CD4-positive, alpha-beta T cell treated with Interleukin-12 subunit alpha and Interleukin-12 subunit beta, for 1 hour (primary cell): ENCODE measurements at places on chromosomes 6 and 20.

- DNase-seq = no peak
Measured at GRCh38 chr6:67501755-67502154, 1133.3 kb upstream of the ADGRB3 start.

- DNase-seq = no peak
Measured at GRCh38 chr6:1481286-1481685, 91.9 kb downstream of the FOXF2 start.

- no peak for DNase-seq
Measured at GRCh38 chr6:159033160-159034049, 11.4 kb downstream of the TAGAP start.

GRCh38 chr6:32254761-32255198 is 30.9 kb upstream of the NOTCH4 start:
- DNase-seq = no peak

GRCh38 chr20:10618611-10619245 is 55.1 kb downstream of the JAG1 start:
- DNase-seq = no peak

- no peak for DNase-seq
Measured at GRCh38 chr6:41167173-41167963, 4.5 kb upstream of the TREM2 start.

GRCh38 chr6:73612611-73613010 is 41.2 kb downstream of the SLC17A5 start:
- DNase-seq = no peak

DNA sequence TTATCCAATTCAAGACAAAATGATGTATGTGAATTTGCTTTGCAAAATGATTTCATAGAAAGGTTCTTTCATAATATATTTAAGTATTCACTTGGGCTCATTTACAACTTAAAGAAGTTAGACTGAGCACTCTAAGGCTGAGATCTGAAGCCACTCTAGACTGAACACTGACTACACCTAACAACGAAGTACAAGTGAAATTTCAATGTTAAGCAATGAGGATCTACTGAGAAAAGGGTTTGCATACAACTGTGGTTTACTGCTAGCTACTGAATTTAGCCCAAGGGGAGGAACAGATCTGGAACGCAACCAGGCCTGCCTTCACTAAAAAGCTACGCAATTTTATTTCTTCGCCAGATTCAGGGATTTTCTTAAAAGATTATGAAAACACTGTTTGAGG is 106.4 kb downstream of the MBOAT1 start:
- DNase-seq = no peak

- DNase-seq = no peak
Measured at GRCh38 chr6:17885889-17886576, 101.4 kb downstream of the KIF13A start.

- DNase-seq = peak; percentile 59
Measured at GRCh38 chr6:149264629-149265028, 52.9 kb upstream of the TAB2 start.

- no peak for DNase-seq
Measured at GRCh38 chr20:58709703-58710039, 17.1 kb downstream of the NPEPL1 start.

- DNase-seq = no peak
Measured at GRCh38 chr6:145469021-145469420, 266.3 kb downstream of the EPM2A start.

DNA sequence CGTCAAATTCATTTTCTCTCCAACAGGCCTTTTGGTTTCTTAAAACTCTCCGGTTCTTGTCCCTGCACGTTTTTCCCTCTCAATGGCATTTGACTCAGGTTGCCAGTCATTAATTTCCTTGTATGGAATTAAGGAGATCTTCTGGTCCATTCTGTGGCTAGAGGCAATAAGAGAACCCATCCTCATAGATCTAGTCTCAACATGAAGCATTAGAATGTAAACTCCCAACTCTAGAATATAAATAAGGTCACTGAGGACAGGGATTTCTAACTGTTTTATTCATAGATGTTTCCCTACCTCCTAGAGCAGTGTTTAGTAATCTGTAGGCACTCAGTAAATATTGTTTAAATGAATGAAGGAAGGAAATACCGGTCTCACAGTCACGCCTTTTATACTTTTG is 185.2 kb upstream of the FLRT3 start:
- DNase-seq = no peak

DNA sequence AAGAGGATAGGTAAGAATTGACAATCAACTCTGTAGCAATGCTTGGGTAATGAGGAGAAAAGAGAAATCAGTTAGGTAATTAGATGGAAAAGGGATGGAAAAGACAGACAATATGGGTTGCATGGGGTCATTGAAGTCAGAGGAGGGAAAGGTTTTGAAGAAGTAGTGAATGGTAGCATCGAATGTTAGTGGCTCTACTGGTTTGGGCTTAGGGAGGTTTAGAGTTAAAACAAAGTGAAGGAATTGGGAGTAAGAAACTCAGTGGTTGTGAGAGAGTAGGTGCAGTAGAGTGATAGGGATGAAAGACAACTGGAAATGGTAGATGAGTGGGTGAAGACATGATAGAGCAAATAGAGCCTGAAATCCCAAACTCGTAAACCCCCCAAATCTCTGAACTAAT is 140.1 kb upstream of the ZFP64 start:
- DNase-seq = no peak

- DNase-seq = no peak
Measured at GRCh38 chr20:328975-329695, 3.8 kb downstream of the SOX12 start.

- DNase-seq = no peak
Measured at GRCh38 chr20:60113024-60113724, 155.0 kb downstream of the CDH26 start.

DNA sequence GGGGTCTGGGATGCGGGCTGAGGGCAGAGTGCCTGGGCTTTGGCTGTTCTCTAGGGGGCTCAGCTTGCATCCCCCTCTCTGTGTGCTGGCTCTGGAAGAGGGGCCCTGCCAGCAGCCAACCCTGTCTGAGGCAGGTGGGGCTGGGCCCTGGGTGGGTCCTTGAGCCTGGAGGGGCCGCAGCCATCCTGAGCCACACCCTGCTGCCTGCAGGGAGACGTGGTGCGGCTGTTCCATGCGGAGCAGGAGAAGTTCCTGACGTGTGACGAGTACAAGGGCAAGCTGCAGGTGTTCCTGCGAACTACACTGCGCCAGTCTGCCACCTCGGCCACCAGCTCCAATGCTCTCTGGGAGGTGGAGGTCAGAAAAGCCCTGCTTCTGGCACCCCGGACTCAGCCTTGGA is 41.2 kb downstream of the ITPR3 start:
- no peak for DNase-seq
